ENCODE measurements at places on chromosomes 5 and 9.

DNA sequence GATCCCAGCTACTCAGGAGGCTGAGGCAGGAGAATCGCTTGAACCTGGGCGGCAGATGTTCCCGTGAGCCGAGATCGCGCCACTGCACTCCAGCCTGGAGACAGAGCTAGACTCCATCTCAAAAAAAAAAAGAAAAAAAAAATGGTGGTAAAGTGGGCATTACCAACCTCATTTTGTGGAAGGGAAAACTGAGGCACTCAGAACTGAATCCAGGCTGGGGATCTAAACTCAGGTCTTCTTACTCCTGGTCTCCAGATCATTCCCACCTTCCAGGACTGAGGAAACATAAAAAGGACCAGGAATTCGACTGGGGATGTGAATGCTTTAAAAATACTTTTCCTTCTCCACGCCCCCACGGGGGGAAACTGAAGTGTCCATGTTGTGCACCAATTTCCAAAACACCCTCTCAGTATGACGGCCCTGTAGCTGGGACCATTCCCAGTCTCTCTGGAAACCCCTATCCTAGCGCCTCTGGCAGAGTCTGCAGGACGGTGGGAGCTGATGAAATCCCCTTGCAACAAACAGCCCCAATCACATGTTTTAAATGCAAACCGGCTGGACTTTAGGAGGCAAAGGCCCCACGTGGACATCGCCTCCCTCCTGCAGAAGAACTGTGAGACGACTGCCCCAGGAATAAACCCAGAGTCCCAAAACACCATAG lies 8.9 kb upstream of the AKNA start:
- DNase-seq, result peak; percentile 76

- DNase-seq, result no peak
These were observed 62.3 kb upstream of the UBTD2 start for GRCh38 chr5:172345881-172346280.

GRCh38 chr5:73968729-73969128 lies 342.7 kb downstream of the ARHGEF28 start:
- DNase-seq, result no peak

DNA sequence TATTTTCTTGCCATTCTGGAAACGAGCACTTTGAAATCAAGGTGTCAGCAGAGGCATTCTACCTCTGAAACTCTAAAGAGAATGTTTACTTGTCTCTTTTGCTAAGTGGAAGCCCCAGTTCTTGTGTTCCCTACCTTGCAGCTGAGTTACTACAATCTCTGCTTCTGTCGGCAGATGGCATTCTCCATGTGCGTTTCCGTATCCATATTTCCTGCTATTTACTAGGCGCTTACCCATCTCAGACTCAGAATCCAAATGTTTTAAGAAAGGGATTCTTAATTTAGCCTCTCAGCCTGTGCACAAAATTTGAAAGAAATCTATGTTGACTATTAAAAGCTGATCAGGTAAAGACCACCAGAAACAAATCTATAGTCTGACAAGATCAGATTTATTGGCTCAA lies 221.3 kb upstream of the FTMT start:
- DNase-seq, result peak; percentile 22

DNA sequence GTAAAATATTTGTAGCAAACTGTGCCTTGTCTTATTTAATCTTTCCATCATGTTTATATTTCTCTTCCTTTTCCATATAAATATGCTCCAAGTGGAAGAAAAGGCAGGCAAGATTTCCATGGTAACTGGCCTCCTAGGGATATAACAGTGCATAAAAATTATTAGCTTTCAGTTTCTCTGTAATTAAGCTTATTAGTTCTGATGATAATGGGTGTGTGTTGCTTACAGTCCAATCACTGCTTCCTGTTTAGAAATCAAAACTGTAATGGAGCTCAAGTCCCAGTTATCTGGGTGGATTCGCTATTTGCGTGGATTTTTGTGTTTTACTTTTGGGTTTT lies 213.0 kb downstream of the PJA2 start:
- DNase-seq, result no peak

- no peak for DNase-seq
These were observed 401.5 kb upstream of the PIK3R1 start for GRCh38 chr5:67813877-67814539.

All from hepatocyte (in vitro differentiated cells).